ENCODE measurements at places on chromosomes 1 and 21.

DNA sequence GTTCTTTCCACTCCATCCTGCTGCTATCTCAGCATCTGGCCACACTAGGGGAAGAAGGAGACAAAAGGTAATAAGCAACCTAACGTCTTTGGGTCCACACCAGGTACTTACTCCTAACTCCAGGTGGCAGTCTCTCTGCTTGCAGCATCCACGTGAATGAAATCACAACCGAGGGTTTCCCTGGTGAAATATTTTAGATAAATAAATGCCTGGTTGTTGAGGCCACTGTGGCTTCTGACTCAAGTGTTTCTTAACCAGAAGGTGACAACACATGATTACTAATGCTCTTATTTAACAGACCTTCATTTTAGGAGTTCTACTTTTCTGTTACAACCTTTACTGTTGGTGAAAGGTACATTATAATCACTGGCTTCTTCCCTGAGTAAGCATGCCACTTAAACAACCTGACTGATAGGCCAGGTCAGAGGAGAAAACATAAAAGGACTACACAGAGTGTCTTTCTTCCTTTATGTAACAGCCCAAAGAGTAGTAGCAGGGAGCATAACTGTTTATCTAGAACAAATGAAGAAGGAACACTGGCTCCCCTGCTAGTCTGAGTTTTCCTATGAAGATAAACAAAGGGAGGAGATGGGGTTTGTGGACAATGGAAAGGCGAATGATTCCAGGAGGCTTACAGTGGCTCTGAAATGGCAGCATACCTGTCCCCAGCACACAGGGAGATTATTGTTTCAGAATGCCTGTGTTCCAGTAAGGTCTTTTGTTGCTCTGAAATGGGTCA is 59.9 kb downstream of the SYT6 start:
- DNase-seq: no peak

GRCh38 chr1:24107462-24108138 is 4.3 kb downstream of the MYOM3 start:
- no peak for DNase-seq

GRCh38 chr21:41564871-41565274 is 56.9 kb upstream of the TMPRSS2 start:
- DNase-seq: no peak

- no peak for DNase-seq
Measured at GRCh38 chr1:179781962-179782361, 38.9 kb downstream of the FAM163A start.

- DNase-seq: no peak
Measured at GRCh38 chr1:7587108-7587772, 183.9 kb upstream of the VAMP3 start.

DNA sequence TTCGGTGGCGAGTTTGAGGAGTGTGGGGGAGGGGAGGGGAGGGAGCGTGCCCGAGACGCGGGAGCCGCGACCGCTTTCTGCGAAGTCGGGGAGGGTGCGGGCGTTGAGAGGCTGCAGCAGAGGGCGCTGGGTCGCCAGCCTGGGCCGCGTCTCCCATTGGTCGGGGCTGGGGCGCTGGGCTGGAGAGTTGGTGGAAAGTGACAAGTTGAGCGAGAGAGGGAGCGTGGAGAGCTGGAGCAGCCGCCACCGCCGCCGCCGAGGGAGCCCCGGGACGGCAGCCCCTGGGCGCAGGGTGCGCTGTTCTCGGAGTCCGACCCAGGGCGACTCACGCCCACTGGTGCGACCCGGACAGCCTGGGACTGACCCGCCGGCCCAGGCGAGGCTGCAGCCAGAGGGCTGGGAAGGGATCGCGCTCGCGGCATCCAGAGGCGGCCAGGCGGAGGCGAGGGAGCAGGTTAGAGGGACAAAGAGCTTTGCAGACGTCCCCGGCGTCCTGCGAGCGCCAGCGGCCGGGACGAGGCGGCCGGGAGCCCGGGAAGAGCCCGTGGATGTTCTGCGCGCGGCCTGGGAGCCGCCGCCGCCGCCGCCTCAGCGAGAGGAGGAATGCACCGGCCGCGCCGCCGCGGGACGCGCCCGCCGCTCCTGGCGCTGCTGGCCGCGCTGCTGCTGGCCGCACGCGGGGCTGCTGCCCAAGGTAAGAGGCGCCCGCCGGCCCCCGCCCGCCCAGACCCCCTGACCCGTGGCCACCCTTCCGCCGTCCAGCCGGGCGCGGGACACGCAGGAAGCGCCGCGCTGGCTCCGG is at the start of gene ROR1:
ROR1 (plus strand) TSS at position 203 of the 802 bp plus-strand sequence.
- DNase-seq: peak; percentile 95

GRCh38 chr1:170807432-170807831 is 127.9 kb upstream of the MROH9 start:
- DNase-seq: no peak

GRCh38 chr1:42324398-42325013 is 10.5 kb downstream of the FOXJ3 start:
- DNase-seq: no peak

GRCh38 chr1:6185635-6186382 is 5.7 kb upstream of the CHD5 start:
- no peak for DNase-seq

DNA sequence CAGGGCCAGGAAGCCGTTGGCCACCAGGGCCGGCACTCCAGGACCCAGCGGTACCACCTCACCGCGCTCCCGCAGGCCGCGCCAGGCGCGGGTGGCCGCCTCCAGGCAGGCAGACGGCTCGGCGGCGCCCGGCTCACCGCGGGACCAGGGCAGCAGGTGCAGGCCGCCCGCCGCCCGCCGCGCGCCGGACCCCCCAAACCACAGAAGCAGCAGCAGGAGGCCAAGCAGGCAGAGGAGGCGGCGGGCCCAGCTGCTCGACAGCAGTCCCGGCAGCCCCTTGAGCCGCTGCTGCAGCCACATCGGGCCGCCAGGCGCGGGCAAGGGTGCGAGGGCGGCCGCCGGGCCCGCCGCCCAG is 312 bp downstream of the KIAA2013 start:
- no peak for DNase-seq

DNA sequence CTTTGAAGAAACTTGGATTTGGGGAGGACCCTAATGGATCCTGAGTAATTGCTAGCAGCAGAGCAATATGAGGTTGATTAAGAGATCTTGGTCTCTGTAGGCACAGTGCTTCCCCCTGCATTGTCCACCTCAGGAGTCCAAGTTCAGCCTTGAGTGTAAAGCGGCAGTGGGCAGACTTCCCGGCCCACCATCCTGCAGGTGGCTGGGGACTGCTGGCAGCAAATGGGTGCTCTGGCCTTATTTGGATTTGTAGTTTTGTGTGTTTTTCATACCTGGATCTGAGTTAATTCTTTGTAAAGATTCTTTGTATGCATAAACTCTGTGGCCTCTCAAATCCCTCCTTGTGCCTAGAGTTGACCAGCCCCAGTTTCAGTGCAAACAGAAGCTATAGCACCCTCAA is 7.6 kb downstream of the BARHL2 start:
- no peak for DNase-seq

- DNase-seq: no peak
Measured at GRCh38 chr1:11746795-11747487, 11.0 kb downstream of the AGTRAP start.

DNA sequence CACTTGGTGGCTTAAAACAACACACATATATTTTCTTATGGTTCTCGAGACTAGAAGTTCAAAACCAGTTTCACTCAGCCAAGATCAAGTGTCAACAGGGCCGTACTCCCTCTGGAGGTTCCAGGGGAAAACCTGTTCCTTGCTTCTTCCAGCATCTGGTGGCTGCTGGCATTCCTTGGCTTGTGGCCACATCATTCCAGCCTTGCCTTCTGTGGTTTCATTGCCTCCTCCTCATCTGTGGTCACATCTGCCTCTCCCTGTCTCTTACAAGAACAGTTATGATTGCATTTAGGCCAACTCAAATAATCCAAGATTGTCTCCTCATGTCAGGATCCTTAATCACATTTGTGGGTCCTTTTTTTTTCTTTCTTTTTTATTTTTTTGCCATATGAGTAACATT is 240.7 kb upstream of the HOOK1 start:
- DNase-seq: no peak

- DNase-seq: no peak
Measured at GRCh38 chr1:76238094-76238628, 163.6 kb downstream of the ST6GALNAC3 start.

DNA sequence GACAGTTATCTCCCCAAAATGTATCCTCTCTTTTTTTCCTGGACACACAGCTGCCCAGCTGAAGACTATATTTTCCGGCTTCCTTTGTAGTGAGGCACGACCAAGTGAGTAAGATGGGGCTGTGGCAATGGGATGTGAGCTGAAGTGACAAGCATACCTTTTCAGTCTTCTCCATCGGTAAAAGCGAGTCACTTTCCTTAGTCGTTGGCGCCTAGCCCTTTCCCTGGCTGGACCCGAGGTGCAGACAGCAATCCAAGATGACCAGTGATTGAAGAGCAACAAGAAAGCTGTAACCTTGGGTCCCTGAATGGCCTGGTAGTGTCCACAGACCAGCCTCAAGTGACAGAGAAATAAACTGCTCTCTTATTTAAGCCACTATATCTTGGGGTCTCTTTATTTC is 155.2 kb downstream of the NR5A2 start:
- no peak for DNase-seq

GRCh38 chr21:32991361-32991760 is 34.4 kb upstream of the OLIG2 start:
- no peak for DNase-seq

DNA sequence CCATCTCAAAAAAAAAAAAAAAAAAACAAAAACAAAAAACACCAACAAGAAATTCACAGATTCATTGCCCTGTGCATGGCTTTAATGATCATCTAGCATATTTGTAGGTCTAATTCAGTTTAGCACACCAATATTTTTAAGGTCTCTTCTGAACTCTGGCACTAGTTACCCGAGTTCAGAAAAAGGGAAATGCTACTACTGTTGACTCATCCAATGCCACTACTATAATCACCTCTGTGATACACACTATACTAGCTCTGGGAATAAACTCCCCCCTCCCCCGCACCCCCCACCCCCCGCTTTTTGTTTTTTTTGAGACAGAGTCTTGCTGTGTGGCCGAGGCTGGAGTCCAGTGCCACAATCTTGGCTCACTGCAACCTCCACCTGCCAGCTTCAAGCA is 55.6 kb downstream of the FBXO42 start:
- no peak for DNase-seq

Measured in mesenteric fat pad (tissue), 1 donor.